ENCODE measurements at places on chromosomes 3 and 15. TPM values are rescaled to one million over a fixed set of nuclear protein-coding genes. Genes with fewer than 3 reads are reported as not detected.

APOD gene
- total RNA-seq, result not detected

SERPINI1 gene
- 1.9 TPM for total RNA-seq

NECTIN3 gene
- 22.9 TPM for total RNA-seq

GOLGA6L9 gene
- 4.9 TPM for total RNA-seq

SLC22A14 gene
- 0.58 TPM for total RNA-seq

USP50 gene
- 0.41 TPM for total RNA-seq

IL16 gene
- total RNA-seq, result not detected

VIPR1 gene
- 3.7 TPM for total RNA-seq

SPINK8 gene
- not detected for total RNA-seq

CCDC51 gene
- total RNA-seq, result 39.2 TPM

NSMCE3 gene
- total RNA-seq, result 18.3 TPM

PGBD4 gene
- total RNA-seq, result 0.96 TPM

VPS39 gene
- 43.3 TPM for total RNA-seq

PML gene
- 146 TPM for total RNA-seq

ST6GAL1 gene
- 40.3 TPM for total RNA-seq
